ENCODE measurements at places on chromosomes 5 and 9. TPM values are rescaled to one million over a fixed set of nuclear protein-coding genes. Genes with fewer than 3 reads are reported as not detected.

RPP25L gene
- total RNA-seq: 36.1 TPM

HSD17B3 gene
- not detected for total RNA-seq

AK8 gene
- total RNA-seq: not detected

GRCh38 chr9:120555839-120556238 lies 24.1 kb downstream of the CDK5RAP2 start:
- DNase-seq: no peak

DNA sequence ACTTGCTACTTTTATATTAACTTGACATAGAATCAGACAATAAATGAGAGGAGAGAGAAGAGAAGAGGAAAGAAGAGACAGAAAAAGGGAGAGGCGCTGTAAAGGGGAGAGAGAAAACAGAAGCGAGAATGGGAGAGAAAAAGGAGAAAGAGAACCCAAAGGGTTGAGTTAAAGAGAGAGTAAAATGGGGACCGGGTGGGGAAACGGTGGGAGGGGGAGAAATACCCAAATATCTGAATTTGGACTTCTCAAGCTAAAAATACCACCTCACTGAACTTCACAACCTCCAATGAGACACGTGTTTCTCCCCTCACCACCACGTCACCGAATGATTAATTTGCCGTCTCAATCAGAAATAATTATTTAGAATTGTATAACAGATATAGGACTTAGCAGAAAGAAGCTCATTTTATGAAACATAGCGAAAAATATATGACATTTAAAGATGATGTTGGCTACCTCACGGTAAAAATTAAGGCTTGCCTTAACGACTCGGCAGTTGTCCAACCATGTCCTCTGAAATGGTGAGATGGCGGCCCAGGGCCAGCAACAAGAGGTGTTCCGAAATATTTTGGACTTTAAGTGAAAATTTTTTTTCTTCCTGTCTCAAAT lies 204.1 kb downstream of the MEF2C start:
- DNase-seq: no peak

DNA sequence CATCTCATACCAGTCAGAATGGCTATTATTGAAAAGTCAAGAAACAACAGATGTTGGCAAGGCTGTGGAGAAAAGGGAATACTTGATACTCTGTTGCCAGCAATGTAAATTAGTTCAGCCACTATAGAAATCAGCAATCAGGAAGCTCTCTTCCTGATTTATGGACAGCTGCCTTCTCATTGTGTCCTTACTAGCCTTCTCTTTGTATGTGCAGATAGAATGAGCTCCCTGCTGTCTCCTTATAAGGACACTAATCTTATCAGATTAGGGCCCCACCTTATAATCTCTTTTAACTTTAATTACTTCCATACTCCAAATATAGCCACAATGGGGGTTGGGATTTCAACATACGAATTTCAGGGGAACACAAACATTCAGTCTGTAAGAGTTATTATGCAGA lies 38.0 kb downstream of the KCNV2 start:
- DNase-seq: no peak

DNA sequence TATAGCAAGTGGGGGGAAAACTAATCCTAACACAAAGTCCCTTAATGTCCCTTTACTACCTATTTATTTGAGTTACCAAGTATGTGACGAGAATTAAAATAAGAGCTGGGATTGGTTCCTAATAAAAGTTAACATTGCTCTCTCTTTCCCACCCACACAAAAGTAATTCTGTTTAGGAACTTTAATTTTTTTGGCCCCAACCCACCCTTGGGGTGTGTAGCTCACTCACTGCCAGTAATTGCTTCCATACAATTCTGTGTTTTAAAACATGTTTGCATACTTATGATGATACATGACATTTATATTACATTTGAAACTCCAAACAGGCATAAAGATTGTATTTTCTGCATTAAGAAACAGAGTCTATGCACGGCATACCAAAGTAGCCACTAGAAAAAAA lies 106.5 kb downstream of the BNC2 start:
- DNase-seq: no peak
